ENCODE measurements at places on chromosomes 7 and 10.

DNA sequence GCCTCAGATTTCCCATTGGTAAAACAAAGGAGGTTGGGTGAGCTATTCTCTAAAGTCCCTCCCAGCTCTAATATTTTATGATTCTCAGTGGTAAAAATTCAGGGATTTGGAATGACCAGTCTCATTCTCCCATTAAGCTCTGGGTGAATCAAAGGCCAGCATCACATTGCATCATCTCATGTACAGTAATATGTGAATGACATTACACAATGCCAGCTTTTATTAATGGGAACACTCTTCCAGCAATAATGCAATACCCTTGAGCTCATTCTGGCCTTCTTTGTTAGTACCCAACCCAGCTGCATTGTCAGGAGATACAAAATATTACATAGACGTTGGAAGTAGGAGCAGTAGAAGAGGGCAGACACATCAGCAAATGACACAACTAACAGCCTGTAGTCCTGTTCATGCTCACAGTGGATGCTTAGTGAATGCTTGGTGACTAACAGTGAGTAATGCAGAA, 100.0 kb upstream of the EGR2 start:
- no peak for DNase-seq

DNA sequence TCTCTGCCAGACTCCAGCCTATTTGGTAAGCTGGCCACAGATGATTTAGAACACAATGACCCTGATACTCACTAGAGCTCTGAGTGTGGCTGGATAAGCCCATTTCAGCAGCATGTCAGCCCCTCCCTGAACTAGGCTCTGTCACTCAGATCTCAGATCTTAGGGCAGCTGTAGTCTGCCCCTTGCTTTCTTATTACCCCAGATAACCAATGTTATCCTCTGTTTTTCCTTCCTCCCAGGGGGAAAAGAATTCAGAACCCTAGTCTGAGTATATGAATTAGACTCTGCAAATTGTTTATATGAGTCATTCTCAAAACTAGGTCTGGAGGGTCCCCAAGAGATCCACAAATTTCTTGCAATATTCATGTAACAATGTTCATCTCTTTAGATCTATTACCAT, 286.2 kb downstream of the KCNMA1 start:
- DNase-seq = no peak

DNA sequence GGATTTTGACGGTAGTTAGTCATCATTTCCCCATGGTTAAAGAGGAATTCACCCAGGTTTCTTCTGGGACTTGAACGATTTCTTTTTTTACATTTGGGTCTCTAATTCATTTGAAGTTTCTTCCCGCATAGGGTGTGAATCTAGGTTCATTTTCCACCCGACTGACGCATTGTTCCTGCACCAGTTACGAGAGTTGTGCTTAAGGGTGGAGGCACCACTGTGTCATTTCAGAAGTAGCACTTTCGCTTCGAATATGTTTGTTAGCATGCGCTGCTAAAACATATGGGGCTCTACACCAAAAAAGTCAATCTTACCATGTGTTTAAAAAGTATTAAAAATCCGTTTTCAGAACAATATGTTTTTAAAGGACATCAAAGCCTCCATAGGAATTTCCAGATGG, 140.3 kb downstream of the VIPR2 start:
- no peak for DNase-seq

GRCh38 chr10:27605318-27605717, 101.2 kb downstream of the RAB18 start:
- DNase-seq = no peak

DNA sequence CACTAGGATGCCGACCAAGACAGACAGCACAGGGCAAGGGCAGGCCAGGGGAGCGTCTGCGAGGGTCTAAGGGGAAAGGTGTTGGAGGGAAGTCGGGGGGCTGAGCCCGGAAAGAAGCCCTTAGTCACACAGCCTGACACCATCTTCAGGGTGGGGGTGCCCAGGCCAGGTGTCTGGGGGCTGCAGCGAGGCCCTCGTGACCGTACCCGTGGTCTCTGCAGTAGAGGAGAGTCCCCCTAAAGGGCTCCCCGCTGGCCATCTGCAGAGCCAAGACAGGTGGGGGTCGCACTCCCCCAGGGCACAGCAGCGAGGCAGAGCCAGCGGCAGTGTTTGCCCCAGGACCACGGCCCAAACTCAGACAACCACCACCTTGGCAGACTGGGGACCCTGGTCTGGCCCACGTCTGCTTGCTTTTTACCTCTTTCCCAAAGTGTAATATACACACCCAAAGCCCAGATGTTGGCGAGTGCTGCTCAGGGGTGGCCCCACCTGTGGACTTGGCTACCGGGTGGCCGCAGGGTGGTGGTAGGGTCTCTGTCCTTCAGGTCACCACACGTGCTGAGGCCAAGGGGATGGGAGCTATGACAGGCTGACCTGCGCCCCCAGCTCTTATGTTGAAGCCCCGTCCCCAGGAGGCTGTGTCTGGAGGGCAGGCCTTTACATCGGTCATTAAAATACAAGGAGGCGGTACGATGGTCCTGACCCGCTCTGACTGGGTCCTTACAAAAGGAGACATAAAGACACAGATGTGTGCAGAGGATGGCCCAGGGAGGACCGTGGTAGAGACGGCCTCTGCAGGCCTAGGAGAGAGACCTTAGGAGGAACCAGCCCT, 107.4 kb downstream of the DNAJB6 start:
- no peak for DNase-seq

DNA sequence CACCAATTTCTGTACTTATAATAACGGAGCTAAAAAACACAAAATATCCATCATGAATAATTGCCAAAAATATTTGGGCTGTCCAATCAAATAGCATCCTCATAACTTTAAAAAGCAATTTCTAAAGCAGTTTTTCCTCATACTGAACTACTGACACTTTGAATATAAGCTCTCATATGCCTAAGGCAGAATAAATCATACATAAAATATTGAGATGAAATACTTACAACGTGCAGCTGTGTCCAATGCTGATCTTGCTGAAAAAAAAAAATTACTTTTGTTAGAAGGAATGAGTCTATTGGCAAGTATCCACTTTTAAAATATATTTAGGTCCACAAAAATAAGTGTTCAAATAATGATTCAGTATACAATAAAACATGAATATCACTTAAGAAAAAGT, 24.2 kb downstream of the FAM3C start:
- DNase-seq = no peak

DNA sequence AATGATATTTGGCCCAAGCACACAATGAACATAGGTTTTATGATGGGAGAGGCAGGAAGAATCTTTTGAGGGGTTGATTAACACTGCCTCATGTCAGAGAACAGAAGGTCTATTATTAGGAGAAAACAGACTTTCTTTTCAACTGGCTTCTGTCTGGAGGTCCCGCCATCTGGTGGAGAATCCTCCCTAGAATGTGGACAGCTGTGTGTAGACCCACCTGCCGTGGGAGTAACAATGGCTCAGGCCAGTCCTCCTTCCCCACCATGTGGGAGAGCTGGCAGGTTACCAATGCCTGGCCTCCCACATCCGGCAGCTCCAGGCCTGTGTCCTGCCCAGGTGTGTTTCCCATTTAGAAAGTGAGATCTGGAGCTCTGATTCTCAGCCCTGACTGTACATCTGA, 70.4 kb upstream of the AOAH start:
- DNase-seq = no peak

DNA sequence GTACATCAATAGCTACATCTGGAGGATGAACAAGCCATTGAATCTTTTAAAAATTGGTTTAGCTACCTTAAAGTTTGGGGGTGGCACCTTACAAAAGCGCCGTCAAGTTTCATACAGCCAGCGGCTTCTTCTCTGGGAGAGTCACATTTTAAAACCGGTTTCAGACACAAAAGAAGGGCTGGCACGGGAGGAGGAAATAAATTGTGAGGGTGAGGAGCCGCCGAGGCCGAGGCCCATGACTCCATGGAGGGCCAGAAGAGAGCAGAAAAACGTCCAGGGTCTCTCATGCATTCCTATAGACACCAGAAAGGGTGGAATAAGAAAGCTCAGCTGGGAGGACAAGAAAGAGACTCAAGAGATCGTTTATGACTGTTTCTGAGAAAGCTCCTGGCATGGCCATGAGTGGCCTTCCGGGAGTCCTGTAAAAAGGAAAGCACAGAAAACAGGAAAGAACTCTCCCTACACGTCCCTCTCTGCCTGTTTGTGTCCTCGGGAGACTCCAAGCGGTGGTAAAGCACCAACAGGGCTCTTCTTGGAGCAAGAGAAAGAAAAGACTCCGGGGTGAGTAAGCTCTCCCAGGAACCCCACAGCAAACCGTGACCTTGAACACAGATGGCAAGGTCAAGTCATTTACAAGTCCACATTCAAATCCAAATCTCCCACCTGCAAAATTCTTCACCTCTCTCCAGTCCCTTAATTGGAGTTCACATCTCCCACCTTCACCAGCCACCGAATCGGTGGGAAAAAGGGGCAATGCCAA, 1.8 kb downstream of the FRAT2 start:
- peak; percentile 44 for DNase-seq

GRCh38 chr10:3745521-3745920, 39.5 kb downstream of the KLF6 start:
- DNase-seq = peak; percentile 40

DNA sequence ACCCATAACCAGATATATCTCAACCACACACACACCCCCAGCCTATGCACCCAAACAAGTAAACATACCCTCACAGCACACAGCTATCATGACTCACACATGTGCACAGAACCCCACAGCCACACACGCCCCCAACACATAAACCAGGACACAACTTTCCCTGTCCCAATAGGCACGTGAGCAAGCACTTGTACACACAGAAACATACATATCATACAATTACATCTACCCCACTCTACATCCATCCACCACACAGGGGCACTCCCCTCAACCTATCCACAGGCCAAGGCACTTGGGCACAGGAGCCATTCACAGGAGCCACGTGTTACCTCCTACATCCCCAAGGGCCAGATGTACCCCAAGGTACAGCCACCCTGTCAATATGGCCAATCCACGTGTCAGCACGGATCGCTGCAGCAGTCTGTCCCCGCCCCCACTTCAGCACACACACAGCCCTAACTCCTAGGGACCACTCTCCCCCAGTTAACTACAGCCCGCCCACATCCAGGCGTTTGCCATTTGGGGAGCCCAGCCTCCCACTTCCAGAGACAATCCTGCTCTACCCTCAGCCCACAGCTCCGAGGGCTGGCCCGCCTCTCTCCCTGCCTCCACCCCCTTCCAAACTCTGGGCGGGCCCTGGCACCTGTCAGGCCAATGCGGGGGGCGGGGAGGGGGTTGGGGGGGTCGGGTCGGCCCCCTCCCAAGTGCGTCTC, 163.5 kb downstream of the SH3PXD2A start:
- no peak for DNase-seq

- no peak for DNase-seq
Observed at GRCh38 chr7:138814816-138815332, 16.9 kb upstream of the ATP6V0A4 start.

DNA sequence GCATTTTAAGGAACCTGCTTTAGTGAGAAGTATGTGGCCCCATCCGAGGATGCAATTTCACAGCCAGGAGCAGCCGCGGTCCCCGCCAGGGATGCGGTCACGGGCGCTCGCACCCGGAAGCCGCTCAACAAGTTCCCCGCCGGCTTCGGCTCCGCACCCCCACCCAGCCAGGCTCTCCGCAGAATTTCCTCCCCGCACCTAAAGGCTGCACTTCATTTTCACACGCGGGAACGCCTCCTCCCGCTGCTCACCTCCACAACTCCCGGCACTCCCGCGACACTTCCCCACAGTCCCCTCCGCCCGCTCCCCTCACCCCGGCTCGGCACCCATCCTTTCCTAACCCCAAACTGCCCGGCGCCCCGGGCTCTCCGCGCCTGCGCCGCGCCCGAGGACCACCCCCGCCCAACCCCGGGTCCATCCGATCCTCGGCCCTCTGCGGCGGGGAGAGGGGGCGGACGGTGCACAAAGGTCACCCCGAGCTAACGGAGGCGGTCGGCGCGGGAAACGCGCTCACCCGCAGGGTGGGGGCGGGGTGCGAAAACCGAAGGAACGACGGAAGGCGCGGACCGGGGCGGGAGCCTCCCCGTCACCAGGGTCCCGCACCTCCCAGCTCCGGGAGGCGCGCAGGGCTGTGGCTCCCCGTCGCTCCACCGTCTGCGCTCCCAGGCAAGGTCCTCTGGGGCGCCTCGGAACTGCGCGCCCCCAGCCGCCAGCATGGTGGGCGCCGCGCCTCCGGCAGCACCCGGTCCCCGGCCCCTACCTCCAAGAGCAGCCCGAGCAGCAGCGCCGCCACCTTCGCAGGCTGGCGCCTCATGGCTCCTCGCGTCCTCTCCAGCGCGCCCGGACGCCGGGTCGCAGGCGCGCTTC, 558 bp downstream of the VOPP1 start:
- peak; percentile 22 for DNase-seq

- DNase-seq = no peak
Observed at GRCh38 chr7:101486433-101487104, 123.9 kb downstream of the COL26A1 start.

DNA sequence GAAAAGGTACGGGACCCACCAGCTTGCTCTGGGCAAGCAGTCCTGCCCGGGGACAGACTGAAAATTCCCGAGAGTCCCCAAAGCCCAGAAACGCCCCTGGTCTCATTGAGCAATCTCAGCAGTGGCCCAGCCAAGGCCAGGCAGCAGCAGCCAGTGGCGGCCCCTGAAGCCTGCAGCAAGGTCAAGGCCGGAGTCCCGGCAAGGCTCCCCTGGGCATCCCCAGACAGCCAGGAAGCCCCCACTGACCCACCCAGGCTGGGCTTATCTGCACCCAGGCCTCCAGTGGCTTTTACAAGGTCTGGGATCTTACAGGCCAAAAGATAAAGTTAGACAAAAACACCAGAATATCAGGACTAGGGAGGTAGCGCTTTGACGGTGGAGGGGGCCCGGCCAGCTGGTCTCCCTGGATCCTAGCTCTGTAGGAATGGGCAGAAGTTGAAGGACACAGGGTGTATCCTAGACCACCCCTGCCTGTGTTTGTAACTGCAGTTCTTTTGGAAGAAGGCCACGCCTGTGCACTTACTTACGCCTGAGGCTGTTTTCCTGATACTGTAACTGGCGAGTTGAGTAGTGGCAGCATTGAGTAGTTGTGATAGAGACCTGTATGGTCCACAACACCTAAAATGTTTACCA, 130.5 kb upstream of the NPS start:
- DNase-seq = no peak

GRCh38 chr10:127947211-127947610, 40.3 kb downstream of the PTPRE start:
- DNase-seq = no peak

GRCh38 chr10:49287689-49288340, 11.2 kb upstream of the C10orf71 start:
- DNase-seq = no peak

- no peak for DNase-seq
Observed at GRCh38 chr10:24502006-24502405, 221.7 kb downstream of the ARHGAP21 start.

All from NCI-H510A treated with DMSO at 0.1 percent for 48 hours (cell line).